ENCODE measurements at places on chromosomes 3 and 15.

DNA sequence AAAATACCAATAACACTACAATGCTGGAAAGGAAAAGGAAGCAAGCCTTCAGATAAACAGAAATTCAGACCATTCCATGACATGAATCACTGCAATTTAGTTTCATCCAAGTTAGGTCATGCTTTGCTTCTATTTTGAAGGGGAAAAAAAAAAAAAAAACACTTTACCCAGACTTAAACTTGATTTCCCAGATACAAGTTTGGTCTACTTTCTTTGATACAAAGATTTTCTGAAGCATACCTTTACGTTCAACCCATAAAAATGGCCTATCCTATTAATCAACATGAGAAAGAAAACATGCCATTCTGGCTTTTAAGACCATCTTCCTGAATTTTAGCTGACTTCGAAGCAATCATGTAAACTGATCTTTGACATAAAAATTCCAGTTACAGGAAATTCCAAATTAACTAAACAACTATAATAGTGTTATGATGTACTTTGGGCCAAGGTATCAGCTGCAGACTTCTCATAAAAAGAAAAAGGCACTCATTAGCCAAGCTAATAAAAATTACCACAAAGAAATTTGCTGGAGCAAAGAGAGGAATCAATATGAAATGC, 12.6 kb downstream of the OSBPL10 start:
- no peak for DNase-seq

GRCh38 chr3:157460253-157460652, 23.6 kb downstream of the PTX3 start:
- no peak for DNase-seq

DNA sequence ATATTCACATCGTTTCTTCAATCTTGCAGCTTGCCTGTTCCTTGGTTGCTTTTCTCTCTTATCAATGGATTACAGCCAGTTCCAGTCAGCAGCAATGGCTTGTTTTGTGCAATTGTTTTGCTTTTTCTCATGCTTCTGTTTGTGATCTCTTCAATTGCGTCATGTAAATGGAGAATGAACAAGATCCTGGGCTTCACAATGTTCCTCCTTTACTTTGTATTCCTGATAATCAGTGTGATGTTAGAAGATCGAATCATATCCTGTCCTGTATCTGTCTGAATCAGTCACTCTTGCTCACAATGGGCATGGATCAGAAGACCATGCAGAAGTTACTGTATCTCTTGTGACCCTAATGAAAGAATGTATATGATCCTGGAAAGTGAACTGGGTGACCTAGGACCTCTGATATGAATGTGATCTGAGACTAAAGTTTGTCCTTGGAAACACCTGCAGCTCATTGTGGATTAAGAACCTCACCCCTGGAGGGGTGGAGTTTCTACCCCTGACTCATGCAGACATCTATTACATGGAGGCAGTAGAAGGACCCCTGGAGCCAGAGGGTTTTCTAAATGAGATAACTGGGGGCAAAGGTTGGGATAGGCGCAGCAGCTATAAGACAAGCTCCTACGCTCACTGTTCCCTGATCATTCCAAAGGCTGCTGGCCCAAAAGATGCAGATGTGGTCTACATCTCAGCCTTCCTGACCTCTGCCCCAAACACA, 32.2 kb downstream of the SLC24A1 start:
- DNase-seq = no peak

DNA sequence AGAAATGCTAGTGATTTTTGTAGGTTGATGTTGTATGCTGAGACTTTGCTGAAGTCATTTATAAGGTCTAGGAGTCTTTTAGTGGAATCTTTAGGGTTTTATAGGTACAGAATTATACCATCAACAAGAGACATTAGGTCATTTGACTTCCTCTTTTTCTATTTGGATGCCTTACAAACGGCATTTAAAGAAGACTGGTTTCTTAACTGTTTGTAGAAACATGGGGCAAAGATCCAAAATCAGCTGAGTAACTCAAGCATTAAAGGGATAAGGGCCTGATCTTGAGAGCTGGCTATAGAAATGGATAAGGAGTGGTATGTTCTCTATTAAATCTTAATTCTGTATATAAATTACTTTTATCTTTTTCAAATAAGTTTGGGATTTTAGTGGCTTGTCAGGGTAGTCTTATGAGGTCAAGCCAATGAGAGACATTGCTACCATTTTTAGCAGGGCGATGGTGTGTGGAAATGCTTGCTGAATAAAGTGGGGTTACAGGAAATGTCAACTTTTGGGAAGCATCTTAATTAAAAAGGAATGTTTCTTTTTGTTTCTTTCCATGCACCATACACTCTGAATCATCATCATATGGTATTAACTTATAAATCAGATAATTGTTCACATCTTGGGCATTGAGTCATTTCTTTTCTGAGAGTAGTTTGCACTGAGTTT, 197.7 kb upstream of the GBE1 start:
- no peak for DNase-seq

DNA sequence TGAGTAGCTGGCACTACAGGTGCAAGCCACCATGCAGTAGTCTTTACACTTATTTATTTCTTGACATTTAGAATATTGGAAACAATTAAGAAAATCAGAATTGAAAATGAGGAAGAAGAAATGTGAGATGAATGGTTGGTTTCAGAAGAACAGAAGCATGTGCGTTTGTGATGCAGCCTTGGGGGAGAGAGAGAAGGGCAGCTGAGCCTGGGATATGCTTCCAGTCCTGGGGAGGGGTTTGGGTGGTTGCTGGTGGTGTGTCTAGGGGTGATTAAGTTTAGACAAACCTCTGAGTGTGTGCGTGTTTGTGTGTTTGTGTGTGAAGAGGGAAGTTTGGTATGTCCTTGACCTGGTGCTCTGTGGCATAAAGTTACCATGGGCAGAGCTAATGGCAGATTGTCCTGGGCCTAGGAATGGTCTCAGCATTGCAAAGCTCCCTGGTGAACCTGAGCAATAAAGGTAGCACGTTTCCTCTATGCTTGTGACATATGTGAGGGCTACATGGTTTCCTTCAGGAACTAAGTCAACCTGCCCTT, 35.6 kb downstream of the CTSH start:
- no peak for DNase-seq

DNA sequence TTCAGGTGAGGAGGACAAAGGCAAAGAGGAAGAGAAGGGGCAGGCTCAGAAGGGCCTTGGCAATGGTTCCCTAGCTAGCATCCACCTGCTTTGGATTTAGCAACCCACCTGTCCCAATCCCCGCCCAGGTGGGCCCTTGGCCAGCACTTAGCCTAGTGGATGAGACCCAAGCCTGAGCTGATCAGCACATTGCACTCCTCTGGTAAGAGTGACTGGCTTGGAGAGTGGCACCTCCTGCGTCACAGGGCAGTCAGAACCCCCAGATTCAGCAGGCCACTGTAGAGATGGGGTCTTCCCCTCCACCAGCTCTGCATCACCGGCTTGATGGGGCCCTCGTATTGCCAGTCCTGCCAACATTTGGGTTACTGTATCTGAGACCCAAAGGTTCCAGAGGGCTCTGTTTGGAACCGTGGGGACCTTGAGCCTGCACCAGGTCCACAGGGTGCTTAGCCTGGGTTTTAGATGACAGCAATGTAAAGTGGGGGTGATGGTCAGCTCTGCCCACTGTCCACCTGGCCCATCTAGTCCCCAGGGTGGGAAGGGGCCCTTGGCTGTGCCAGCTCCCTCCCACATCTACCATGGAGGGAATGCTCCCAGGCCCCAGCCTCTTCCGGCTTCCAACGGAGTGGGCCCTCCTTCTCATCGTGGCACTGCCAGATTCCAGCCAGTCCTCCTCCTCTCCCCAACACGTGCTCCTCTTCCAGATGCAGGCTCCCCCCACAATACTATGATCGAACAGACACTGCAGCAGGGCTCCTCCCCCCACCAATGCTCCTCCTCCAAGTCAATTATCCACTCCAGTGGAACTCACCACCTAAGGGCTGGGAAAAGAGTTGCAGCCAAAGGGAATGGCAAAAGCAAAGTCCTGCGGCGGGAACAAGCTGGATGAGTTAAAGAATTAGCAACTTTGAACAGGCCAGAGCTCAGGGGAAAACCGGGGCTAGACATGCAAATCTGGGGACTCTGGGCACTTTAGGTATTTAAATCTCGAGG, 45.7 kb downstream of the LHFPL4 start:
- no peak for DNase-seq

DNA sequence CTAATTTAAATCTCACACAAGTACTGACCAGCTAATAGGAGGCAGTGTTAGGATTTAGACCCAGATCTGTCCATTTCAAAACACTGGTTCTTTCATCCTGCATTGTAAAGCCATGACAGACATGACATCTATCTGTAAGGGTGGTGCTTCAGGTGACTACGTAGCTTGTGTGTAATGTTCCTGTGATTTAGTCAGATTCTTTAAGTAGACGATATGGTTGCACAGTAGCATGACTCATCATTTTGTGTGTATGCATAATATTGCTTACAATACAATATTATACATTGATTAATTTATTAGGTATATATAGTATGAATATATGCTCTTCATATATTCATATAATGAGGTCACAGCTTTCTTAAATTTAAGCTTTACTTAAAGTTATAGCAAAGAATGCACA, 628.5 kb downstream of the GRM7 start:
- no peak for DNase-seq

DNA sequence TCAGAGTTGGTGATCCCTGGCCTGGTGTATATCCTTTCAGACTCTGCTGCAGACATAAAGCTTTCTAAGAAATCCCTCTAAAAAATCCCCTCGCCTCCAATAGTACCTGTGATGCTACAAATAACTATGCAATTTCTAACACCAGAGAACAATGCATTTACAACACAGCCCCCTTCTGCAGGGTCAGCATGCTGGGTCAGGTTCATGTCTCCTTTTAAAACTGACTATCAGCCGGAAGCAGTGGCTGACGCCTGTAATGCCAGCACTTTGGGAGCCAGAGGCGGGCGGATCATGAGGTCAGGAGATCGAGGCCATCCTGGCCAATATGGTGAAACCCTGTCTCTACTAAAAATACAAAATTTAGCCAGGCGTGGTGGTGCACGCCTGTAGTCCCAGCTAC, 77.0 kb upstream of the SPATA12 start:
- no peak for DNase-seq

DNA sequence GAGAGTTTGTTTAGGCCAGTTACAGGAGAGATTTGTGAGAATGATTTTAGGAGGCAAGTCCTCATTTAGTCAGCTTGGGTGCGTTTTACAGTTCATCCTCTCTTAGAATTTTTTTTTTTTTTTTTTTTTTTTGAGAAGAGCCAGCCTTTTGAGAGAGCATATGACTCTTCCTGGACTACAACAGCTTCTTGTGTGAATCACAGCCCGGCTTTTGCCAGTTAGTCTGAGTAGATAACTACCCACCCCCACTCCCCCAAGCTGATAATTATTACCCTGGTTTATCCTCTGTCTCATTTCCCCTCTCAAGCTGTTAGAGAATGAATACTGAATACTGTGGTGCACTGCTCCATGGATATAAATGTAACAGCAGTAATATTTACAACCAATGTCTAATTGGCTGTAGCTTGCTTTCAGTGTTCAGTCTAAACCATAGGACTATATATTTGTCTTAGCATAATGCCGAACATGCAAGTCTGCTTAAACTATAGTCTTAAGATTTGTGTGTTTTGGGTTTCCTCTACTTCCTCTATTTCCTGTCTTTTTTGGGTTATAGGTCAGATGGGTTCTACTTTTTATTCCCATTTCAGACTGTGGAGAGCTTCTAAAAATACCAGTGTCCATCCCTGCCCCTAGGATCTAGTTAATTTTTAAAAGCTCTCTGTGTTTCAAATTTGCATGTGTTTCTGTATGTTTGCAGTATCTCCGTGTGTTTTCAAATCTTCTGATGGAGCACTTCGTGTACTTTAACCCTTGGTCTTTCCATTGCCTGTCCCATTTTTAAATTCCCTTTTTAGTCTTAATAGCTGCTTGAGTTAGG, 8.0 kb downstream of the CHD2 start:
- DNase-seq = no peak

- DNase-seq = no peak
Observed at GRCh38 chr15:42800731-42801474, 64.0 kb upstream of the CDAN1 start.

Measured in NCI-H1048 (cell line).